Stimulated activated CD4-positive, alpha-beta T cell treated with anti-CD3 and anti-CD28 coated beads, Interleukin-2, amount 100 ng/mL, for 4 hours (primary cell): ENCODE measurements at places on chromosomes 4 and X.

DNA sequence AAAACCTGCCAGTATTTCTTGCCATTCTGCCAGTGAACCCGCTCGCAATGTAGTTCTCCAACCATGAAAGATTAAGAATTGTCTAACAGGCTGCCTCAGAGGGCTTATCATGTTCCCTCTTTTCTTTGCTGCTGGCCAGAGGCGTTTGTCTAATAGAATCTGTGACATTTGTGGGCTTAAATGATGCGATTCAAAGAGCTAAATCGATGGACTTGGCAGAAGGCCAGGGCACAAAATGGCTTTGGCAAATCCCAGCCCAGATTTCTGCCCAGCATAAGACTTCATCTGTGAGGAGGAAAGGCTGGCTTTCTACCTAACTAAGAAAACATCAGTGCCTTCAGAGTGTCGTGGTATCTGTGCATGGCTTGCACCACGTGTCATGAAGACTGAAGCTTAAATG lies 79.9 kb downstream of the TRPC5OS start:
- DNase-seq: no peak

DNA sequence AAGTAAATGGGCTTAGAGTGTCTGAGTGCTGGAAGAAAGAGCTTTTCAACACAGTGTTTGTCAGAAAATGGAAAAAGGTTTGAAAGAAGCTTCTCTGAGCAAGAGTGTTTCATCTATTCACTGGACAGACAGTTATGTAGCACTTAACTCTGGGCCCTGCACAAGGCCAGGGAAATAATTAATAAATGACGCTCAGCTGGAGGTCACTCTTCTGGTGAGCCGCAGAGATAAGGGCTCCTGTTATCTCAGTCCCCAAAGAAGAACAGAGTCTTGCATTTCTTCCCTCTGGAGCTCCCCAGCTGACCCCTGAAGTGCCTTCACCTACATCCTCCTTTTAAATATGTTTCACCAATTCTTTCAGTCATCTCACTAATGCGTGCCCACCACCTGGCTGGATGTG lies 90.4 kb downstream of the SLC16A2 start:
- DNase-seq: no peak

GRCh38 chr4:60579335-60579734 lies 620.8 kb upstream of the ADGRL3 start:
- DNase-seq: no peak

DNA sequence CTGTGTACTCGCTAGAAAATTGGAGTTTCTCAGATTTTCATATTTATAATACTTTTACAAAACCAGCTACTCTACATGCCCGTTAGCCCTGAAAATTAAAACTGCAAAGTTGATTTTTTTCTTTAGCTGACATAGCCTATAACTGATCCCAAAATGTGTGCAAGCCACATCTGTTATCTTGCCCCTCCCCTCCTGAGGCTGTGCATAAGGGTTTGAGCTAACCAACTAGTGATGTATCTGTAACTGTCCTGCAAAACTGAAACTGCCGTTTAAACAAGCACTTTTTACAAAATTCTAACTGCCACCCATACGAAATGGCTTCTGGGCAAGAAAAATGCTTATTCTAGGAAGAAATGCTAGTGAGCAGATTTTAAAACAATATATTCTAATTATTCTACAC lies 59.1 kb downstream of the EDNRA start:
- no peak for DNase-seq

GRCh38 chr4:94403751-94404150 lies 48.0 kb upstream of the PDLIM5 start:
- DNase-seq: no peak

DNA sequence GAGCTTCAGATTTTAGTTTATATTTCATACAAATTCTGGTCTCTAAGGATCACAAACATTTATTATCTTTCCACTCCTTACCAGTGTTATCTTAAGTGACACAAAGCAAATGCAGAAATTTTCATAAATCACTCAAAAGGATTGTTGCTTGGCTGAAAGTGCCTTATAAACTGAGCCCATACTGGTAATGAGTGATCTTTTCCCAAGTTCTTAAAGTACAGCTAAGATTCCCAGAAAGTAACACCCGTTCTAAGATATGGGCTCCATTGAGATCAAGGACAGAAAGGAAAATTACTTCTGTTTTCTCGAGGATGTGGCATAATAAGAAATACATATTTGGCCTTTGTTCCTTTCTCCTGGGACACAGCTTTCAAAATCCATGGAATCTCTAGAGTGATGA lies 313.7 kb downstream of the ARHGAP24 start:
- DNase-seq: no peak

DNA sequence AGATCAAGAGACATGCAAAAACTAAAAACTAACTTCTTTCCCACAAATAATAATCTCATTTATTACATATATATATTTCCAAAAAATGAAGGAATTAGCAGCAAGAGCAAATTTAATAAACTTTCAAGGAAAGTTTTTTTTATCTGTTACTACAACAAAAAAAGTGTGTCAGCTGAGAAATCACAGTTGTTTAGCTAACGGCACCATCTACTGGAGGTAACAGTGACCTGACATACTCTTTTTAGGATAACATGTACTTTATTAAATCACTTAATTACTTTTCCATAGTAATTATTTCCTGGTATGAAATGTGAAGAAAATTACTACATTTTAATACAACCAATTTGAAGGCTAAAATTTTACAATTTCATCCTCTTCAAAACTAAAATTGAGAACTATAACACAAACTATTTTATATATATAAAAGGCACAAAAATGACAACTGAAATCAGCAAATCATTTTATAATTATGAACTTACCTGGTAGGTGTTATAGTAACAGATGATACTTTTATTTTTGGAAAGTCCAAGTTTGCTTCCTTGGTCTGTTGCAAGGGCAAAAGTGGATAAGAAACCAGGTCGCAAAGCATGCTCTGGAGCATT lies 9.1 kb downstream of the LAMTOR3 start:
- DNase-seq: peak; percentile 12

GRCh38 chrX:54089191-54089590 lies 44.9 kb upstream of the PHF8 start:
- DNase-seq: no peak

- no peak for DNase-seq
Observed at GRCh38 chrX:12002876-12003275, 135.4 kb upstream of the FRMPD4 start.

GRCh38 chrX:636981-637659 lies 6.5 kb downstream of the SHOX start:
- DNase-seq: no peak

DNA sequence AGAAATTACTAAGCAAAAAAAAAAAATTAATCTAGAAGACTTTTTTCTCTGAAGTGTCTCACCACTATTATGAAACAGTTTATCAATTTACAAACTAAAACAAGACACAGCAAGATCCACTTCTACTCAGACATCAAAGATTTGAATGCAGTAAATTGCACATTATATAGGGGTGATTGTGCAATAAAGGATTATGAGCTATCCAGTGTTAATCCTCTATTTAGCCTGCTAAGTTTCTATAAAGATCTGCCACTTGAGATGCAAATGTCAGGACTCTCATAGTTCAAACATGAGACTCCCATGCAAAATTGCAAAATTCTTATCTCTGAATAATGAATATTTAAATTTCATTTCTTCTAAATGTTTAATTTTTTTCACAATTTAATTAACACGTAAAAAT lies 2.2 kb downstream of the TECRL start:
- no peak for DNase-seq

GRCh38 chr4:81445196-81445595 lies 26.5 kb downstream of the RASGEF1B start:
- no peak for DNase-seq

GRCh38 chrX:70134116-70134477 lies 850 bp downstream of the IGBP1 start:
- DNase-seq: no peak

DNA sequence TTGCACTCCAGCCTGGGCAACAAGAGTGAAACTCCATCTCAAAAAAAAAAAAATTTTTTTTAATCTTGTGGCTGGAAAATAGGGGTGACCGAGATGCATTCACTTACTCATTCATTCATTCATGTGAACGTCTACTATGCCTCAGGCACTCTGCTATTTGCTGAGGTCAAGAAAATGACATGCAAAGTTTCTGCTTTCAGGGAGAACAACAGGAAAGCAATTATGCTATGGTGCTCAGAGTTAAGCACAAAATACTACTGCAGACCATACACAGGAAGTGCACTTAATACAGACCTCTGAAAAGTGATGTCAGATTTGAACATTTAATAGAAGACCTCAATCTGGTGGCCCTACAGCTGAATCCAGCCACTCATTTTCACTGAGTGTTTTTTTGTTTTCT lies 59.6 kb upstream of the DUSP21 start:
- DNase-seq: no peak

- no peak for DNase-seq
Observed at GRCh38 chr4:186105647-186106321, 1.3 kb downstream of the FAM149A start.

DNA sequence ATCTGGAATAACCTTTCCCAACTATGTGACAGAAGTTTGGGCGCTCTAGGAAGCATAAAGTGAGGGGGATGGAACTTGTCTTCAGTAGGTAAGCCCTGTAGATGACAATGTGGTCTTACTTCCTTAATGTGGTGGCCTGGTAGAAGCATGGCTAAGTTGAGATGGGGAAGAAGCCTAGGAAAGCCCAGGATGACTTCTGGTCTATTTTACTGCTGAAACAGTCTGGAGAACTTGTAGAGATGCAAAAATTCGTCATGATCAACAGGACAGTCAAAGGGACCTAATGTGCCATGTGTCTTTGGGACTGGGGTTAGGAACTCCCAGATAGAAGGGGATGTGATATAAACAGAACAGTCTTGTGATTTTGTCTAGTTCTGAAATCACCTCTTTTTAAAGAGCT lies 40.8 kb downstream of the CCNG2 start:
- no peak for DNase-seq
